Amniotic stem cell (primary cell): ENCODE measurements at places on chromosomes 4 and X.
A peak's percentile ranks its signal among the peaks of the same experiment; 100 is the strongest.

- no peak for DNase-seq
Measured at GRCh38 chr4:81287101-81287500, 72.1 kb upstream of the PRKG2 start.

- no peak for DNase-seq
Measured at GRCh38 chr4:87306056-87306455, 16.6 kb downstream of the HSD17B13 start.

DNA sequence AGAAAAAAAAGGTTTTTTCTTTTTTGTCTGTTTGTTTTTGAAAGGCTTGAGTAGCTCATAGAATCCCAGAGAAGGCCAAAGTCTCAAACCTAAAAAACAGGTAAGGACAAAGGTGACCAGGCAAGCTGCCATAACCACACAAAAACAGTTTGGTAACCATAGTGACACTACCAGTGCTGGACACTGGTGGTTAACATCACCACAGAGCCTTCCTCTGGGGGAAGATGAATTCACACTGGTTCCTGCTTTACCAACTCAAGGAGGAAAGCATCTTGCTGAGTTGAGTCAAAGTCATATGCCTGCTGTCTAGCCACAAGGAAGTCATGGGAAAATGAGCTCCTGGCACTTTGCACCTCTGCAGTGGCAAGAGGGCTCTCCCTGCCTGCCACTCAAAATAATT is 32.5 kb downstream of the IDS start:
- DNase-seq = no peak

DNA sequence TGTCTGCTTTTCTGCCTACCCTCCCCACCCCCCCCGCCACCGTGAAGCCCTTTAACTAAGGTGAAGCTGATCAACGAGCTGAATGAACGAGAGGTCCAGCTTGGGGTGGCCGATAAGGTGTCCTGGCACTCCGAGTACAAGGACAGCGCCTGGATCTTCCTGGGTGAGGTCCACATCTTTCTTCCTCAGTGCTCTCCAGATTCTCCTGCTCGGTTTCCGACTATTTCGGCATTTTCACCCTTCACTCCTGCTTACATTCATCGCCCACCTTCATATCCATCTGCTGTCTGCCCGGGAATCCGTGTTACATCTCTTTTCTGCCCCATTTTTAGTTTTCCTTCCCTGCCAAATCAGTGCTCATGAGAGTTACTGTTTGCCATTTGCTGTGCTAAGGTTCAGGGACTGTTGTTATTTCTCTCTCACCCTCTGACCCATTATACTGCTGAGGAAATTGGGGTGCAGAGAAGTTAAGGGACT is 459 bp downstream of the RBMX2 start:
- no peak for DNase-seq

DNA sequence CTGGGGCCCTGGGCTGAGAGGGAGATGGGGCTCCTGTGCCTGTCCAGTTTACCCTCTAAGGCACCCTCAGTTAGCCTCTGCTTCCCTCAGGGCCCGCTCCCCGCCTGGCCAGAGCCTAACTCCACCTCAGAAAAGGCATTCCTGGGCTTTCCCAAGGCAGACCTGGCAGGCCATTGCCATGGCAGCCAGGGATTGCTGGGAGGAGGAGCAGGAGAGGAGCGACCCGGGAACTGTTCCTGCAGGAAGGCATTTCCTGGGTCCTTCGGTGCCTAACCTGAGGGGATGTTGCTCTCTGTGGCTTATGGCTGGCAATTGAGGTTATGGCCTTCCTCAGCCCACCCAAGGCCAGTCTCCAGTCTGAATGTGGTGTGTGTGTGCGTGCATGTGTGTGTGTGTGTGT is 131.3 kb downstream of the PJA1 start:
- no peak for DNase-seq

DNA sequence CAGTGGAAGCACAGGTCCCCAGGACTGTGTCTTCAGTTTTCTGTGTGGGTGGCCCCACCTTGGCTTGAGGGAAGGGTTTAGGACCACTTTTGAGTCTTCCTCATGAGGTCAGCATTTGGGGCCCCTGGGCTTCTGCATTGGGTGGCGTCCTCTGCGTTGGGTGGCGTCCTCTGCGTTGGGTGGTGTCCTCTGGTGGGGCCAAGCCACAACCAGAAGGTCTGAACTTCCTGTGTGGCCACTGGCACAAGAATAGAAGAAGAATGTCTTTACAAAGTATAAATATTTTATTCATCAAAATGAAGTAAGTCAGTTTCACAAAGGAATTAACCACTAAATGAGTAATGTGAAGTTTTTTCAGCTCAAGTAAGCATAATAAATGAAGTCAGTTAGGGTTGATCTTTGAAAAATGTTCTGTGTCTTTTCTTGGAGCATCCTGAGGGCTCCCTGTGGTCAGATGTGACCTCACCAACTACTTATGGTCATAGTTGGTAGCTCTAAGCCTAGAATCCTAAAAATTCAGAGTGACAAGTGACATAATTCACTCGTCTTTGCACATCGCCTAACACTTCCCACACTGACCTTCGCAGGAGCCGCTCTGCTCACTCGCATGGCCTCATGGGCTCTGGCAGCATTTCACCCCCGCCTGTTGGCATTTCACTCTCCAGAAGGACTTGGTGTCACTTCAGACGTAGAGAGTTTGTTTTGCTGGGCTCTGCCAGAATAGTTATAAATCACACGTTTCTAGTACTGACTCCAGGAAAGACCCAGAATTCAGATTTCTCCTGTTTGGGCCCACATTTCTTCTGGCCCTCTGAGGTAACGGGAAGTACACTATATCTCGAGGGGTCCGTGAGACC is 39.0 kb upstream of the HGFAC start:
- peak; percentile 41 for DNase-seq

DNA sequence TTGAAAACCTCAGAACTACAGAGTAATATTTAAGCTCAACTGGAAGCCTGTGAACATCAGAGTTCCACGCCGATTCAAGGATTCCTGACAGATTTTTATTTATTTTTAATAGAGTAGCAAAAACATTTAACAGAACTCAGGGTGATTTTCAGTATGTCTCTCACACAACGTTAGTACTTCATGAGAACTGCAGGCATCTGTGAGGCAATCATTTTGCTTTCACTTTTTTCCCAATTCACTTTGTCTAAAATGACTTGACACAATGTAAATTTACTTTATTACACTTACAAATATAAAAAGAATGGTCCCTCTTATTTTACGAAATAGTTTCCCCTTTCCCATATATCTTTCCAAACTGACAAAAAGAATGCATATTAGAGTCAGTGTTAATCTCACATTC is 869.5 kb upstream of the EPHA5 start:
- no peak for DNase-seq

DNA sequence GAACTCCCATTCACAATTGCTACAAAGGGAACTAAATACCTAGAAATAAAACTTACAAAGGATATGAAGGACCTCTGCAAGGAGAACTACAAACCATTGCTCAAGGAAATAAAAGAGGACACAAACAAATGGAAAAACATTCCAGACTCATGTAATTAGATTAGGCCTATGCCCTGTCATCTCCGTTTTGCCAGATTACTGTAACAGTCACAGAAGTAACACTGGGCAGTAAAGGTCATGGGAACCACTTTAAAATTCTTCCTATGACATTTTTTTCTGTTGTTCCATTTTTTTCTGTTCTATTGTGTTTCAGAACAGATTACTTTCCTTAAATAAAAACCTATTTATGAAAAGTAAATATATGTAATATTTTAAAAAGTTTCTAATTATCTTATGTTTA is 199.4 kb upstream of the CENPE start:
- DNase-seq = no peak

DNA sequence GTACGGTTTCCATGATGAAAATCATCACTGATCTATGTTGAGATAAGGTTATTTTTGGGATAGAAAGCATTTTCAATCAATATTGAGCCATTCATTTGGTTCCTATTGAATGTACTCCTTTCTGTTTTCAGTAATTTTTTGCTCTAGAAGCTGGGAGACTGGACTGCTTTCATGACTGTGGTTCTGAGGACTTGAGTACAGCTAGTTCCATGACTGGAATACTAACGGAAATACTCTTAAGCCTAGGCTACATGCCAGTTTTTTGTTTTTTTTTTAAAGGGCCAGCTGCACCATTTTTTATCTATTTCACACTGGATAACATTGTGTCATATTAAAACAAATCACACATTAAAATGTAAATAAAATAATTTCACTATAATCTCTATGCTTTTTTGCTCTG is 16.7 kb downstream of the PRR32 start:
- no peak for DNase-seq

DNA sequence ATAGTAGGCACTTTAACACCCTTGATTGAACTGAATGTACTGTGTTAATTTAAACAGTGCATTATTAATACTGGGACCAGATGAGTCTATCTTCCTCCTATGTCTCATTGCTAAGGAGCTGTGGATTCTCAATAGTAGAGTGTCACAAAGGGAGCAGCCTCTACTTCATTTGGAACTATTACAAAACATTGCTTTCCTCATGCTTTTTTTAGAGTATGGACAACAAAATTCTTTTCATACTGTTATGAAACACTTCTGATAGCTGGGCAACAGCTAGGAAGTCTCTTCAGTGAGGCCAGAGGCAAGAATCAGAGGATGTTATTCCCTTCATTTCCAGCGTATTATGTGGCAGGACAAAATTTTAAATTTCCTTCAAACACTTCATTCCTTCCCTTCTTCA is 160.8 kb downstream of the FBXO8 start:
- no peak for DNase-seq

DNA sequence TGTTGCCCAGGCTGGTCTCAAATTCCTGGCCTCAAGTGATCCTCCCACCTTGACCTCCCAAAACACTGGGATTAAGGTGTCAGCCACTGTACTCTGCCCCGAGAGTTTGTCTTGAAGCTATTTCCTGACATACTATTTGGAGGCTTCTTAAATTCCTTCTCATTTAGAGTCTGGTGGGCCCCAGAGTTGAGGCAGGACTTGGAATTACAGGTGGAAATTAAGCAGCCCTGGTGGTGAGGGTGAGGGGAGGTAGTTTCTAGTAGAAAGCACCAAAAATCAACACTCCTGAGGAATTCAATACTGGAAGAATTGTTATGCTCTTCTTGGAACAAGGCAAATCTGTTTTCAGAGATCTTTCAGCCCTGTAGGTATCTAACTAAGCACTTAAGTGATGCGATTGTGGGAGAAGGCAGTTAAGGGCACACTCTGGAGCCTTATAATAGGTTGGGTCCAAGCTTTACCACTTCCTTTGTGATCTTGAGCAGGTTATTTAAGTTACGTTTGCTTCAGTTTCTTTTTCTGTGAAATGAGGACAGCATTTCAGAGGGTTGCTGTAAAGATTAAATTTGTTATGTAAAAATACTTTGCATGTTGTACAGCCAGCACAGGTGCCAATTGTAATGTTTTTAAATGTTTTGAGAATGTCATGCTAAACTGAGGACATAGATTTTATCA is 200.7 kb downstream of the SOWAHB start:
- DNase-seq = no peak

DNA sequence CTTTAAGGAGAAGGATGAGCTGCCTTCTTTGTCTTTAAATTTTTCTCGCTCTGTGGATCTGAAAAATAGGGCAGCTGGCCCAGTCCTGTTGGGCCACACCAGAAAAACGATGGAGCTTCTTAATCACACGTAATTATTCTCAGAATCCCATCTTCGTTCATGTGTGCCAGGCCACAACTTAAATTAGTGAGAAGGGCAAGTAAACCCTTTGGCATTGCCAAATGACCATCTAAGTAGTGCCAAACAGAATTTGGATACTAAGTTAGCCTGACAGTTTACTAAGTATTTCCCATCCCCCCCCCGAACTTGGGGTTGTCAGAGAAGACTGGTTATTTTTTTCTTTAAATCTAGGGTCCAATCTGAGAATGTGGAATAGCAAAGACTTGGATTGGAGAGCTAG is 62.0 kb downstream of the CASP3 start:
- DNase-seq = no peak

DNA sequence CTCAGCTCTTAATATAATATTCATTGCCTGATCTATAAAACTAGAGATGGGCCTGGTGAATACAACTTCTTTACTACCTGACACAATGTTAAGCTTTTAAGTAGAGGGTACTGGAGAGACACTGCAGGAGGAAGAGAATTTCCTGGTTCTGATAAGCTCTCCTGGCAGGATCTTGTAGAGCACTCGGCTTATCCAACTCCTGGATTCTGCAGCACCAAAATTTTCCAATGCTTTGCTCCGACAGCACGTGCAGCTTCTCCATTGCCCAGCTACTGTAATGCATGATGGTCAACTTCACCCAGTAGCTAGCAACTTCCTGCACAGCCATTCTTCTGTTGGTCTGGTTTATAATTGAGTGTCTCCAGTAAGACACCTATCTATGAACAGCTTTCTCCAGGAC is 686.2 kb upstream of the BOD1L1 start:
- DNase-seq = no peak

- DNase-seq = no peak
Measured at GRCh38 chr4:148341980-148342800, 100.0 kb downstream of the NR3C2 start.

DNA sequence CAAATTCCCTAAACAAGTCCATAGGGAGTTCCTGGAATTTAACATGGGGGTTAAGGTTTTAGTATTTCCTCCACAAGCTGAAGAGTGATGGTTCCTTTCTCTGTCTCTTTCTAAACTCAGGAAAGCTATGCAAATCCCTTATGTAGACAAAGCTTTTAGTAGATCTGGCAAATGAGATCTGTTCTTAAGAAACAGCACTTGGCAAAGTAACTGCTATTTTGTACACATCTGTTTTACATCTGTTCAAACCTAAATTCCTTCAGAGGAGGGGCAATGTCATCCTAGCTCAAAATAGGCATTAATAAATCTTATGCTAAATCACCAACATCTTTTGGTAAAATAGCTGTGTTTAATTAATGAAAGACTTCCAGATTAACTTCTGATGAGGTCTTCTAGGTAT is 137.8 kb upstream of the TBC1D9 start:
- DNase-seq = no peak

DNA sequence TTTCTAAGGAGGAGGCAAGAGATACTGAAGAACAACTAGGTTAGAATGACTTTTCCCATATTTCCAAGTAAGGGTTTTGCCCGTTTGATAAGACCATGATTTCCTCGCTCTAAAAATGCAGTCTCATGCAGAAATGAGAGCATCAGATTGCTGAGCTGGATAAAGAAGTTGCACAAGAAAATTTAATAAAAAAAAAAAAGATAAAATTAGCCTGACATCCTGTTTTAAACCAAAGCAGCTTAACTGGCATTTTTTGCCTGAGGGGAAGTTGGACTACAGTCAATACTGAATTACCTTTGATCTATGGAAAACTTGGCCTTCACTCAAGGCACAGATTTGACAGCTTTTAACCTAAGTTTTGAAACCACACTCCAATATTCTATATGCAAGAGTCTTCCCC is 208.4 kb downstream of the GASK1B start:
- DNase-seq = no peak

DNA sequence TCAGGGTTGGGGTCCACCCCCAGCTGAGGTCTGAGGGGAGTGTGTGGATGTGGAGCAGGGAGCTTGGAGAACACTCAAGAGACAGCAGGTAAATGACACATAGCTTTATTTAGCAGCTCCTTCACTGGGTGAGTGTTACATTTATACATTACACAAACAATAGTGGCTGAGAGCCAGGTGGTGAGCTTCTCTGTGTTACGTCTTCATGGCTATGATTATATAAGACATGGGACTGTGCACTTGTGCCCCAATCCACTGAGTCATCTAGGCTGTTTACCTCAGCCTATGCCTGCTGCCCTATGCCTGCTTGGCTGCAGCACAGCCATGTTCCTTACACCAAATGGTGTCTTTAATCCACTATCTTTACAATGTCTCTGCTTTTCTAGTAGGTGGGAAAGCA is 459.6 kb downstream of the AFF2 start:
- DNase-seq = no peak
